ENCODE measurements at places on chromosomes 11 and 22.

DNA sequence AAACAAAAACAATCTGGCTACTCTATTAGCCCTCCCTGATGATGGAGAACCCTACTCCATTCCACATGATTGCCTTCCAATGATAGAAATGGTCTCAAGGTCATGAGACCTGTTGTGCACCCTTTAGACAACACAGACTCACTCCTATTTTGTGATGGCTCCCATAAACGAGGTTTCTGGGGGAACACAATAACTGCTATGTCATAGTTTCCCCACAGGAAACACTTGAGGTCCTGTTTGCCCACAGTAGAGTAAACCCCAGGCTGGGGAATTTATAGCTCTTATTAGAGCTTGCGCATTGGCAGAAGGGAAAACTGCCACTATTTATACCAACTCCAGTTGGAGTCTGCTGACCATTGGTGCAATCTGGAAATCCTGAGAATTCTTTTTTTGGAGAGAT lies 28.7 kb downstream of the MIF start:
- no peak for DNase-seq

DNA sequence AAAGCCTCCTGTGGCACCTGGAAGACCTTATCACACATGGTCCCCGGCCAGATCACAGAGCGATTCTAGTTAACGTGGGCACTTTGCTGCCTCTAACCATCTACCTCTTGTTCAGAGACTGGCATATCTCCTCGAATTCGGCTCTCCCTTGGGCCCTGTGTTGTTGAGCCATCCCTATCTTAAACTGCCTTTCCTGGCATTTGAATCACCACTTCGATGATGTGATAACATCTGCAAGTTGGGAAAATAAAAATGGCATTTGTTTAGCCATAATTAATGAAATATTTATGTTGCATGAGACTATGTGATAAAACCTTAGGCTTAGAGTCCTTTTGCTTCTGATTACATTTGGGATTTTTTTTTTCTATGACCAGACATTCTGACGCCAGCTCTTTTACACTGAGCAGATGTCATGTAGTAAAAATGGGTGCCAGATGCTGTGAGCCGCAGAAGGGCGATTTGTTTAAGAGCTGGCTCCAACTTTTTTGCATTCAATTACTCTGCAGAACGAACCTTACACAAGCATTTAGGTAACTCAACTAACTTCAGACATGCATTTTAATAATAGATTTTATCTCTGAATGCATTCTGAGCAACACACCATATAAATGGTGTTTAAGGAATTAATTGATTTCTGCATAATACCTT lies 58.5 kb upstream of the PARVA start:
- peak; percentile 23 for DNase-seq

DNA sequence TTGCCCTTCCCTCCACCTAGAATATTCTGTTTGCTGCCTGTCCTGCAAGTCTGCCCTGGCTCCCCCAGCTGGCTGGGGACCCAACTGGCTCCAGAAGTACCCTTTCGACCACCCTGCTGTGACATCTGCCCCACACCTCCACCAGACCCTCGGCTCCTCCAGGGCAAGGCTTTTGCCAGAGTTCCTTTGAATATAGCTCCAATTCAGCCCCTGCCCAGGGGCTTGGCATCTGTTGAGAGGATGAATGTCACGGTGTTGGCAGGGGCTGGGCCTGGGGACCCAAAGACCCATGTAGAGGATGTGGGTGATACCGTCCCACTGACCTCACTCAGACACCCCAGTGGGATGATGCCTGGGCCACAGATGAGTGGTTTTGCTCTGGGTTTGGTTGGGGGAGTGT lies 4.0 kb downstream of the NLRP6 start:
- no peak for DNase-seq

DNA sequence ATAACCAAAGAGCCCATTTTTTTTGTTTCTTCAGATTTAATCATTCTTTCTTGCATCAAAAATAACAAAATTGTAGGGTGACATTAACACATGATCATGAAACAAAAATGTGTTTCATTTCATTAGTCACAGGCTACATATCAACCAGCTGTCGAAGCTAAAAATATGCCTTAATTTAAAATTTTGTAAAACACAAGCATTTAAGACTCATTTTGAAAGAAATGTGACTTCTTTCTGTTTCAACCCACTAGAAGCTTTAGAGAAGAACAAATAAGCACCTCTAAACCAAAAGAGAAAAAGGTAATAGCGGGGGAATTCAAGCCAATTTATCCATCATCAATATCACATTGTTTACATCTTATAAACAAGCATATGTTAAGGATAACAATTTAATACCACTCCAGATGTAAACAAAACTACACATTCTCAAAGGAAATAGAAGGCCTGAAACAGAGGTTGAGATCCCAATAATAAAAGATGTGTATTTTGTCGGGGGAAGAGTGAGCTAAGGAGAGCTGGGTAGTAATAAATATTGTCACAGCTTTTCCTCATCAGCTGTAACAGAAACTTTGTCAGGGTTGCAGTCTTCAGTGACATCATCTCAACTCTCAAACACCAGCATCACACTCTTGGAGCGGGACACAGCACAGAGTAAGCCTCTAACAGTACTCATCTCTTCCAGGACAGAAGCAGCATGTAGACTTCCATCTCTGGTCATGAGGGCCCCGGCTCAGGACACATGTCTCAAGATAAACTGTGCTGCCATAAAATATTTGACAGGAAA lies 42.0 kb downstream of the ALG9 start:
- DNase-seq = no peak

DNA sequence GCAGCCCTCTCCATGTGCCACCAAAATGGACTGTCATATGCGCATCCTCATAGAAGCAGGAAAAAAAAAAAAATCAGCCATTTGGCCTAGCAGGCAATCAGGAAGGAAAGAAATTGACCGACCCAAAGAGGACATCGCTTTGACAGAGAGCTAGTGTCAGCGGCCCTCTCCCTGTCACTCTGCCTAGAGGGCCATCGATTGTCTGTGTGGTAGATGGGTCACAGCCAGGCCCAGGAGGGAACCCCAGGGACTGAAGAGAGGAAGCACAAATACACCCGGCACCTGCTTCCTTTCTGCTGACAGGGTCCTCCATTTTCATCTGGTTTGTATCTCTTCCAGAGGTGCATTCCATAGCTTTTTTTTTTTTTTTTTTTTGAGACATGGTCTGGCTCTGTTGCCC lies 21.8 kb downstream of the VPS37C start:
- no peak for DNase-seq

DNA sequence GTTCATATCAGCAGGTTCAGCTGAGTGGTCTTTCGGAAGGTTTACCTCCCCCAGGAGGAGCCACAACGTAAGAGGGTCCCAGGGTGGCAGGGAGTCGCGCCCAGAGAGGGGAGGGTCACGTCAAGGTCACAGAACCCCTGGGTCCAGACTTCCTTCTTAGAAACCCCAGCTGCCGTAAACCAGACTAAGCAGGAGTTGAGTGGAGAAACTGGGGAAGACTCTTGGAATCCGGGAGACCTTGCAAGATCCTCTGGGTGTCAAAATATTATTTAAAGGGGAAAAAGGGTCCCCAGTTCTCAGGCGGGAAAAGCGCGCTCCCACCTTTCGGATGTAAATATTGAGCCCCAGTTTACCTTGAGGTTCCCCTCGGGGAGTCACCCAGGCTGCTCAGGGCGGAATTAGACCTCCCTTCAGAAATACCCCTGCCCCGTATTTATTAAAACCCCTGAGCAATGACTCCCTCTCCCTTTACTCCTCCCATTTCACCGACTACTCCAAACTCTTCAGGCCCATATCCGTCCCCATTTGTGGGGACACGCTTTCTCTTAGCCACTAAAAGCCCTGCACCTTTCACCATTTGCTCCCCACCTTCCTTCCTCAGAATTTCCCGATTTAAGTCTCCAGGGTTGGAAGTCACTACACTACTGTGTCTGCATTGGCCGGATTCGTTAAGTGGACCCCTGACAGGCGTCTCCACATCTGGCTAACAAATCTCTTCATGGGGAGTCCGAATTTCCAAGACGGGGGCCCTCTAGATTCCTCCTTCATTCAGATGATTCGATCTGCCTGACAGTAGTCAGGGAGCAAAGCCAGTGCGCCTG lies 4.2 kb downstream of the SLC17A6 start:
- DNase-seq = no peak

DNA sequence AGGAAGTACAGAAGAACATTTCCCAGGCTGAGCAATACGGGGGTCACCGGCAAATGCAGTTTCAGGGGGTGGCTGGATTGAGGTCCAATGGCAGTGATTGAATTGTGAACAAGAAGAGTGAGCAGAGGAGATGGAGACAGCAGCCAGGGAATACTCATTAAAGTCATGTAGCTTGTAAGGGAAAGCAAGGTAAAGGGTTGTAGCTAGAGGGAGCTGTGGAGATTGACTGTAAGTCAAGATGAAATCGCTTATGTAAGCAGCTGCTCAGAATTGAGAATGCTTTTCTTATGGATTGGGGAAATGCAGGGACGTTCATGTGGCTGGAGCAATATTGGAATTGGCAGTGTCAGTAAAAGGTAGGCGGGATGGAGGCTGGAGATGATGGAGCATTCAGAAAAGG lies 111.4 kb upstream of the TBCEL start:
- peak; percentile 21 for DNase-seq

DNA sequence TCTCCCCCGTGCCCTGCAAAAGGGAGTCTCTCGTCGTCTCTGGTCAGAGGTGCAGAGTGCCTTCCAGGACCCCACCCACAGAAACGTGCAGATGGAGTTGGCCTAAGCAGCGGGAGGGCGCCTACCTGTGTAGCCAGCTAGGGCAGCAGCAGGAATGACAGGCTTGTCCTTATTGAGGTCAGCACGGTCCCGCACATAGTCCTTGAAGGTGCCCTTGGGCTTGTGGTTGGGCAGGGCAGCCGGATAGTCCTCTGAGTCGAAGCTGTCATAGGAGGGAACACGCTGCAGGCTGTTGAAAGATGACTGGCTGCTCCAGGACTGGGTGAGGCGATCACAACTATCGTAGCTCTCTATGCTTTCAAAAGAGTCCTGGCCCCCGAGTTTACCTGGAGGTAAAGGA lies 107.3 kb downstream of the ETS1 start:
- no peak for DNase-seq

DNA sequence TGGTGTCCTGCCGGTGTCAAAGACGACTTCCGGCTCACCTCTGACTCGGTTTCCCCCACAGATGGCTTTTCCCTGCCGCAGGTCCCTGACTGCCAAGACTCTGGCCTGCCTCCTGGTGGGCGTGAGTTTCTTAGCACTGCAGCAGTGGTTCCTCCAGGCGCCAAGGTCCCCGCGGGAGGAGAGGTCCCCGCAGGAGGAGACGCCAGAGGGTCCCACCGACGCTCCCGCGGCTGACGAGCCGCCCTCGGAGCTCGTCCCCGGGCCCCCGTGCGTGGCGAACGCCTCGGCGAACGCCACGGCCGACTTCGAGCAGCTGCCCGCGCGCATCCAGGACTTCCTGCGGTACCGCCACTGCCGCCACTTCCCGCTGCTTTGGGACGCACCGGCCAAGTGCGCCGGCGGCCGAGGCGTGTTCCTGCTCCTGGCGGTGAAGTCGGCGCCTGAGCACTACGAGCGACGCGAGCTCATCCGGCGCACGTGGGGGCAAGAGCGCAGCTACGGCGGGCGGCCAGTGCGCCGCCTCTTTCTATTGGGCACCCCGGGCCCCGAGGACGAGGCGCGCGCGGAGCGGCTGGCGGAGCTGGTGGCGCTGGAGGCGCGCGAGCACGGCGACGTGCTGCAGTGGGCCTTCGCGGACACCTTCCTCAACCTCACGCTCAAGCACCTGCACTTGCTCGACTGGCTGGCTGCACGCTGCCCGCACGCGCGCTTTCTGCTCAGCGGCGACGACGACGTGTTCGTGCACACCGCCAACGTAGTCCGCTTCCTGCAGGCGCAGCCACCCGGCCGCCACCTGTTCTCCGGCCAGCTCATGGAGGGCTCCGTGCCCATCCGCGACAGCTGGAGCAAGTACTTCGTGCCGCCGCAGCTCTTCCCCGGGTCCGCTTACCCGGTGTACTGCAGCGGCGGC lies 5.5 kb downstream of the B3GNT6 start:
- no peak for DNase-seq

DNA sequence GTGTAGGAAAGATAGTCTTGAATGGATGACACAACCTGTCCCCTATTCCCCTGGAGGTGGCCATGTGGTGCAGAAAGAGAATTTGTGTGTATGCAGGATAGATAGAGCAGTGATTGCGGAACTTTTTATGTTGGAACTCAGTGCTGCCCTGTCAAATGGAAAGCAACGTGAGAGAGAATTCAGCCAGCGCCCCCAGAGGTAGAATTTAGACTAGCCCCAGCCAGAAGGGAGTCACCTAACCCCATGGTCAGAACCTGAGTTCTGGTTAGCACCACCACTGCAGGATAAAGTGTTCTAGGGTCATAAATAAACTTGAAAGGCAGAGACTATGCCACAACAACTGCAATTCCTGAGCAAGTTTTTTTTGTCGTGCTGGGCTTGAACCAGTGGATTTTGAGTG lies 152.9 kb upstream of the GRIA4 start:
- no peak for DNase-seq

GRCh38 chr11:45860764-45861510 lies 13.7 kb downstream of the CRY2 start:
- DNase-seq = no peak

GRCh38 chr11:73989156-73989555 lies 6.5 kb upstream of the UCP2 start:
- DNase-seq = no peak

DNA sequence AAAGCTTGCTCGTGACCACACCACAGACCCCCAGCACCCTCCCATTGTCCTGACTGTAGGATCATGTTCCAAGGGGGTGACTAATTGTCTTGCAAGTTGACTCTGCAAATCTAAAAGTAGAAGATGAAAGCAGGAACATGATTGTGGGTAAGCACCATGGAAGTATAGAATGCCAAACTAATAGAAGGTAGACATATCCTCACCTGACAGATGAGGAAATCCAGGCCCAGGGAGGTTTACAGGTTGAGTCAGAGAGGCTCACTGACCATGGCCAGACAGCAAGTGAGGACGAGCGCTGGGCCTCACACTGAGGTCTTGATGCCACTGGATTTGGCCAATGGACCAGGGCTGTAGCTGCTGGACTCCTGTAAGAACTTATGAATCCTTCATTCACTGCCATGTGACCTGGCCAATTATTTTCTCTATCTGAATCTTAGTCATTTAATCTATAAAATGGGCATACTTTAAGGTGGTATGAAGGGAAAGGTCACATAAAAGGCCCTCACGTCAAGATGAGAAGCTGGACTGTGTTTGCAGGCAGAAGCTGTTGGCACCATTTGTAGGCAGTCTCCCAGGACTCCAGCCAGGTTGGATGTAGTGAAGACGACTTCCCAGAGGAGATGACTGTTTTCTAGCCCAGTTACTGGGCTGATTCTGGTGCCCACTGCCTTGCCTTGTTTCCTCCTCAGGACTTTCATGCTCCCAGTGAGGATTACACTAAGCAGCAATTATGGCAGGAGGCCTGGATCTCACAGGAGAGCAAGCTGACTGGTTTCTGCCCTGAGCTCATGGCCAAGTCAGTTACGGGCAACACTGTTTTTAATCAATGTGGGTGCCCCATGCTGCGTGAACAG lies 54.6 kb downstream of the GAB4 start:
- DNase-seq = no peak

- no peak for DNase-seq
Observed at GRCh38 chr22:31218565-31219262, 6.6 kb downstream of the LIMK2 start.
